ENCODE measurements at places on chromosomes 3 and 15.

- DNase-seq, result no peak
Measured at GRCh38 chr15:49923671-49924070, 195.4 kb downstream of the ATP8B4 start.

DNA sequence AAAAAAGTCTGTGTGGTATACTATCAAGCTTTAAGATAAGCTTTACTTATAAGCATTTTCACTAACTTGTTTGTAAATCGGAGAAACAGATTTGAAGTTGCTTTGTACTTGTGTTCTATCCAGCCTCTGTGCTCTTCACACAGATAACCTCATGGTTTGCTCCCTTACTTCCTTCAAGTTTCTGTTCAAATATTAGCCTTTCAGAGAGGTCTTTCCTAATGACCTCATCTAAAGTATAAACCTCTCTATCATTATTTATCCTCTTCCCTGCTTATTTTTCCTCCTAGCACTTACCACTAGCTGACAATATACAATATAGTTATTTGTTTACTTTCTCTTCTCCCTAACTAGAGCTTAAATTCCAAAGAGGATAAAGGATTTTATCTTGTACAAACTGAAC lies 180.0 kb downstream of the CBLB start:
- no peak for DNase-seq

DNA sequence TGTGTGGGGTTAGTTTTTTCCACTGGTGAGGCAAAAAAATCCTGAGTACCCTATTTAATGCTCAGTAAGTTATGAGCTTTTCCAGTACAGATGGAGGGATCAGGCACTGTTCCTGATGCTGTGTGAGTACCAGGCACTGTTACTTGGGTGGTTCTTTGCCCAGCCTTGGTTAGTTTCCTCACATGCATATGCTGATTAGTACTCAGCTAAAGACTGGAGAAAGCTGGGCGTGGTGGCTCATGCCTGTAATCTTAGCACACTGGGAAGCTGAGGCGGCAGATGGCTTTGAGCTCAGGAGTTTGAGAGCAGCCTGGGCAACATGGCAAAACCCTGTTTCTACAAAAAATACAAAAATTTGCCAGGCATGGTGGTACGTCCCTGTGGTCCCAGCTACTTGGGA lies 210.3 kb upstream of the SGO1 start:
- DNase-seq, result no peak

DNA sequence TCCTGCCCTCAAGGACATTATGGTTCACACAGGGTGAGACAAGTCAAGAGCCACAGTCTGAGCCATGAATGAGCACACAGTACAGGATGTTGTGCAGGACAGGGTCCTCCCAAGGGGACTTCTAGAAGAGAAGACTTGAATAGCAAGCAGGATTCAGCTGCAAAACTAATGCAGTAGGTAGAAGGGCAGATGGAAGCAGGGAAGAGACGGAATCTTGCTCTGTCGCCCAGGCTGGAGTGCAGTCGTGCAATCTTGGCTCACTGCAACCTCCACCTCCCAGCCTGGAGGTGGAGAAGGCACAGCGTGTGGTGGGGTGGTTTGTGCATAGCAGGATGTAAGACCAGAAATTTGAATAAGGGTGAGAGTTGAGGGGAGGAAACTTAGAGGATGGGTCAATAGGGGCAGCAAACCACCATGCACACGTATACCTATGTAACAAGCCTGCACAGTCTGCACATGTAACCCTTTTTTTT lies 8.0 kb downstream of the BCL2L10 start:
- DNase-seq, result no peak

GRCh38 chr3:113054552-113054951 lies 63.8 kb downstream of the GTPBP8 start:
- DNase-seq, result no peak

DNA sequence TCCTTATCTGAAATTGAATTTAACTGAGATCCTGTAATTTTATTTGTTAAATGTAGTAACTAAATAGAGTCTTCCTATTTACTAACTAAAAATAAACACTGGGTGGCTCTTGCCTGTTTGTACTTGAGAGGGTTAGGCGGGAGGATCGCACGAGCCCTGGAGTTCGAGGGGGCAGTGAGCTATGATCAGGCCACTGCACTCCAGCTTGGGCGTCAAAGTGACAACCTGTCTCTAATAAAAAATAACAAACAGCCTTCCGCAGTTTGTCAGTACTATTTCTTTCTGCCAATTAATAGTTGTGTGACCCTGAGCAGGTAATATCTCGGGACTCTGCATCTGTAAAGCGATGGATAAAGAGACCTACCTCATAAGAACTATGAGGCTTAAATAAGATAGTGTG lies 768 bp upstream of the PDE12 start:
- no peak for DNase-seq

- peak; percentile 41 for DNase-seq
Measured at GRCh38 chr15:36544518-36545466, 34.6 kb upstream of the CDIN1 start.

GRCh38 chr3:76643623-76644304 lies 396.1 kb upstream of the ROBO2 start:
- no peak for DNase-seq

GRCh38 chr3:177419904-177420601 lies 222.8 kb upstream of the TBL1XR1 start:
- no peak for DNase-seq

- DNase-seq, result no peak
Measured at GRCh38 chr15:90432253-90432652, 44.2 kb downstream of the IQGAP1 start.

DNA sequence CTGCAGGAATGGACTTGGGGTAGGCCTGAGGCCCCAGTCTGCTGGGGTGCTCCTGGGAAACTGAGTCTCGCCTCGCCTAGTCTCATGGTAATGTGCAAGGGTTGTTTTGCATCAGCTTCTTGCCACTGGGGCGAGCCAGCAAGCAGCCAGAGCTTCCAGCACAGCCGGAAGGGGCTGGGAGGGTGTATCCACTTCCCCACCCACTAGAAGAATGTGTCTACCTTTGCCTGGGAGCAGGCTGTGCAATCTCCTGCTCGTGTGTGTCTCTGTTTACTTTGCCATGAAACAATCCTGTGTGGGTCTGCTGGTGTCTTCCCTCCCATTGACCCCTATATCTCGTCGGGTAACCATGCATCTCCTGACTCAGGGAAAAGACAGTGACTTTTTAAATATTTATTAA lies 21.8 kb upstream of the ERICH6 start:
- DNase-seq, result no peak

GRCh38 chr15:57726411-57726810 lies 19.9 kb downstream of the POLR2M start:
- no peak for DNase-seq

DNA sequence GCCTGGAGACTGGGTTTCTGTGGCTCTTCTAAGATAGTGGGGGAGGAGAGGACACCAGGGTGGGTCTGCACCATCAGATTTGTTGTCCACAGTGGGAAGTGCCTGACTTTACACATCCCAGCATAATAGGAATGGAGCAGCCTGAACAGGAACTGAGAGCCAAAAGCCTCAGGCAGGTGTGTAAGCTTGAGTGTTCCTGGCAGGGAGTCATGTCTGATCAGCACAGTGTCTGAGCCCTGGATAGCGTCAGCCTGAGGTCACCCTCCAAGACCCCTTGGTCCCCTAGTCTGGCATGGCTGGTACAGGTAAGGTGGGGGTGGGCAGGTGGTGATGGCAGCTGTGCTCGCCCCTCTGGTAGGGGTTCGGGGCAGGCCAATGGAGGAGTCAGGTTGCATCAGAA lies 20.2 kb downstream of the INSYN1 start:
- no peak for DNase-seq

DNA sequence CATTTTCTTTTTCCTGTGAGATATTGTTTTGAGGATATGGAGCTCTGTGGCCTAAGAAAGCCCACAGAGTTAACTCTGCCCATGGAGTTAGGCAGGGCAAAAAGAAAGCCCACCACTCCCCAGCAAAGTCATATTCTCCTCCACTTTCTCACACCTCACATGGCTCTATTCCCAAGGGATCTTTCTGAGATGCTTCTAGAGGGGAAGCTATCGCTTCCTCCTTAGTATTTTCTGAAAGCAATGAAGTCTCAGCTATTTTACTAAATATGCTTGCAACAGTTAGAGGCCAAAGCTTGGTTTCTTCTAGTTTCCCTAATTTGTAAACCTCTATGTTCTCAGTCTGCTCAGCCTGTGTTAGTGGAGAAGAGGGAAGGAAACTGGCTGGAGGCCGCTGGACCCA lies 80.3 kb upstream of the EOMES start:
- DNase-seq, result no peak

DNA sequence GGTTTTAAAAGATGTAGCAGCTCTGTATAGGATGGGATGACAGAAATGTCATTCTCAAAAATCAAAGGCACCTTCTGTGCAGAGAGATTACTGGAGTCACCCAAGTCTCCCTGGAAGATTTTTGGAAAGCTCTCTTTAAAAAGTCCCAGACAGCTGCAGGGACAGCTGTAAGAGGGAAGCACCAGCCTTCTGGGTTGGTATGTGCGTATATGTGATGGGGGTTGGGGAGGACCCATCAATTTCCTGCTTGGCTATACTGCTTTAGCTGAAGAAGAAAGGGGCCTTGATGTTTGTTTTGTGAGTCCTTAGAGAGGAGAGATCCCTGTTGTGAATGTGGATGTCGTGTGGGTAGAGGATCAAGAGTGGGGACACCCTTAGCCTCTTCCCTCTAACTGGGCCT lies 5.4 kb upstream of the SEC11A start:
- no peak for DNase-seq

DNA sequence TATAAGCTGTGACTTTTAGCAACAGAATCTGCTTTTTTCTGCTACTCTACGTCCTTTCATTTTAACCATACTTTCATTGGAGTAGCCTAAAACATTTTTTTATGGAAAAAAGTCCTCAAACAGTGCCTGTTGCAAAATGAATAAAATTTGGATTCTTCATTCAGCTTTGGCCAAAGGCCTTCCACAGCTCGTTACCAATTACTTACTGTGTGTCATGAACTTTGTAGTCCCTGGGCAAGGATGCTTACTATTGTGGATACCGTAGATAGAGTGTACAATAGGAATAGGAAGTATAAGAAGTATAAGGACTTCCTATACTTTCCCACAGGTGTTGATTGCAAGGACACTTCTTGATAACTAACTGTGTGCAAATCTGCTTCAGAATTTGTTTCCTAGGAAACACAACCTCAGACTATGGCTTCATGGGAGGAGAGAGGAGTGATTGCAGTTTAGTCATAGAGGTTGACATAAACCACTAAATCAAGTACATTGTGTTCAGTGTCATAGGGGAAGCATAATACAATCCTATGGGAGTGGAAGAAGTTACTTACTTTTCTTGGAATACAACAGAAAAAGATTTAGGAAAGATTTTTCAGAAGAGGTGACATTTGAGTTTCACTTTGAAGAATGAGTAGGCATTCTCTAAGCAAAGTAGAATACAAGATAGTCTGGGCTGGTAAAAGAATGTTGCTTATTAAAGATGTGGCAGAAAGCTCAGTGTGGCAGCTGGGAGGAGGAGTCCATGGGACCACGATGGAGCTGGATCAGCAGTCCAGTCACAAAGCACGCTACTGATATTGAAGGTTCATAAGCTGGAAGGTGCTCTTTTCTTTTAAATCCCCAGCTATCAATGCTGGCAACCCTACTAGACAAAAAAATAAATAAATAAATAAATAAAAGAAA lies 309.7 kb upstream of the TPRG1 start:
- DNase-seq, result no peak

DNA sequence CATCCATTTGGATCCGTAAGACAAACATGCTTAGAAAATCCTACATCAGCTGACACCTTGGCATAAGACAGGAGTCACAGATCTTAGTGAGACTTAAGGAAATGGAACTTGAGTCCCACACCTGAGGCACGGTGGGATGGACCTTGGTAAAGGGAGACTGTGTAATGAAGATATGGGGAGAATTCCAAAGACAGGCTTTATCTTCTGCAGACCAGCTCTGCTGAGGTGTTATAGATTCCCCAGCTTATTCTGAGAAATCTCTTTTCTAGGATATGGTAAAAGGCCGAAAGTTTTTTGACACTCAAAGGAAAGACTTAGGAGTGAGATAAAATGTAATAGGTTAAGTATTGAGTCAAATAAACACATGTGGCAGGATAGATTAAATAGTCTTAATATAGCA lies 8.3 kb upstream of the MTMR10 start:
- DNase-seq, result no peak

DNA sequence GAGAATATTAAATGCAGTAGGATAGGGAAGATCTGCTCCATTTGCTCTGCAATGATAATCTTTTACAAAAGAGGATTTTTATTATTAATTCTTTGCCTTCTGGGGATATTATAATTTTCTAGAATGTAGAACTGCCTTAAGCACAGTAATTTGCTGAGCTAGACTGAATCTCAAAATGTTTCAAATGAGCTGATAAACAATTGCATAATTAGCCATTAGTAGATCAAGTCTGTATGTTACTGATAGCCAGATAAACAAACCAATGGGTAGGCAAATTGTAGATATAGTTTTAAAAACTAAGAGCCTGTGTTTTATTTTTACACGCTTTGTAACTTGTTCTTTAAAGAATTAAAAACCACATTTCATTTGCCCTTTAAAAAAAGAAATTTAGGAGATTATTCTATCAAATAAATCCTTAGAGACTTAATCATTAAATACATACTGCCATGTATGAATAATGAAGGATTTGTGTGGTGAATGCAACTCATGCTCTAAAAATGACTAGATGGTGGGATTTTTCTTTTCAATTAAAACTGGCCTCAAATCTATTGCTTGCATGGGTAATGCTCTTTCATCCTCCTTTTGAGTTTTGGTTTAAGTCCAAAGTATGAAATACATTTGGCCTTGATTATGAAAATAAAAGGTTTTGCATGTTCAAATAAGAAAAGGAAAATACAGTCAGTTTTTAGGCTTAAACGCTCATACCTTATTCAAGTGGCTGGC lies 32.6 kb upstream of the NANOGP8 start:
- DNase-seq, result no peak

- DNase-seq, result no peak
Measured at GRCh38 chr3:14130707-14131106, 5.9 kb downstream of the TMEM43 start.

DNA sequence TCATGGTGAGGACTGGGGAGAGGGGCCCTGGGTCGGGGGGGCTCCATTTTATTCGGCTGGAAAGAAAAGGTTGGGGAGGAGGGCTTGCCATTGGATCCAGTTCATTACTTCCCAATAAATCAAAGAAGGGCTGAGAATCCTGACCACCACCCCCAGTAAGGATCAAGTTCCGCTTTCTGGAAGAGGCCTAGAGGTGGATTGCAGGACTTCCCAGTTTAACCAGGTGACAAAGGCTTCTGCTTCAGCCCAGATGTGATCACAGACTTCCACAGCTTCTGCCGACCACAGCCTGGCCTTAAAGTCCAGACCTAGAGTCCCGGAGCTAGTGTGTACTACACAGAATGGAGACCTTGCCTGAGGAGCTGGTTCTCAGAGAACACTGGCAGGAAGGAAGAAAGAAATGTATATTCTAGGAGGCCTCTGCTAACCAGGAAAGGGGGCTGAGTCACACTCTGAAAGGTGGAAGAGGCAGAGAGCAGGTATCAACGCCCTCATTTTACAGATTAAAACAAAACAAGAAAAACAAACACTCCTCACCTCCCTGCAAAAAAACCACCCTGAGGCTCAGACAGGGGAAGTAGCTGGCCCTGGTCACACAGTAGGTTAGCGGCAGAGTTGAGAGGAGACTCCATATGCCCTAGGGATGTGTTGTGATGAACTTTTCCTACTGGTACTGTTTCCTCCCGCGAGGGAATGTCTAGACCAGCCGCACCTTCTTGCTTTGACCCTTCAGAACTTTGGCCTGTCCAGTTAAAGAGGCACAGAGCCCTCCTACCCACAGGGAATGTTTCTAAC lies 1.1 kb upstream of the CEMIP start:
- no peak for DNase-seq

Measured in A673 (cell line).